ENCODE measurements at places on chromosomes 7 and 10.

- no peak for DNase-seq
These were observed 260.5 kb upstream of the ZMIZ1 start for GRCh38 chr10:78808286-78808685.

DNA sequence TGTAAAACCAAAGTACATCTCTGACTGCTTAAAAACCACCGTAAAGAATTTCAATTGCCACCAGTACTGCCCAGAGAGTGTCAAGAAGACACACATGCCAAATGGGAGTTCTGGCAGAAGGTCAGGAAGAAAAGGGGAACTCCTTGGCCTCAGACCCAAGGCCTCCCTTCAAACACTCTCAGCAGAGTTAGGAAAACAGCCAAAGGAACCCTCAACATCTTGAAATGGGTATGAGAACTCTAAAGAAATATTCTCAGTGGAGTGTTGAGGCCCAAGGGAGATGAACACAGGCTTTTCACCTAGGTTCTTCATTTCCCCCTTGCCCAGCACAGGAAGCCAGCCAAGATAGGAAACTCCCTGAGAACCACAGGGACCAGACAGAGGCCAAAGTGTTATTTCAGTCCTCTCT, 96.1 kb upstream of the ASAH2 start:
- DNase-seq, result no peak

DNA sequence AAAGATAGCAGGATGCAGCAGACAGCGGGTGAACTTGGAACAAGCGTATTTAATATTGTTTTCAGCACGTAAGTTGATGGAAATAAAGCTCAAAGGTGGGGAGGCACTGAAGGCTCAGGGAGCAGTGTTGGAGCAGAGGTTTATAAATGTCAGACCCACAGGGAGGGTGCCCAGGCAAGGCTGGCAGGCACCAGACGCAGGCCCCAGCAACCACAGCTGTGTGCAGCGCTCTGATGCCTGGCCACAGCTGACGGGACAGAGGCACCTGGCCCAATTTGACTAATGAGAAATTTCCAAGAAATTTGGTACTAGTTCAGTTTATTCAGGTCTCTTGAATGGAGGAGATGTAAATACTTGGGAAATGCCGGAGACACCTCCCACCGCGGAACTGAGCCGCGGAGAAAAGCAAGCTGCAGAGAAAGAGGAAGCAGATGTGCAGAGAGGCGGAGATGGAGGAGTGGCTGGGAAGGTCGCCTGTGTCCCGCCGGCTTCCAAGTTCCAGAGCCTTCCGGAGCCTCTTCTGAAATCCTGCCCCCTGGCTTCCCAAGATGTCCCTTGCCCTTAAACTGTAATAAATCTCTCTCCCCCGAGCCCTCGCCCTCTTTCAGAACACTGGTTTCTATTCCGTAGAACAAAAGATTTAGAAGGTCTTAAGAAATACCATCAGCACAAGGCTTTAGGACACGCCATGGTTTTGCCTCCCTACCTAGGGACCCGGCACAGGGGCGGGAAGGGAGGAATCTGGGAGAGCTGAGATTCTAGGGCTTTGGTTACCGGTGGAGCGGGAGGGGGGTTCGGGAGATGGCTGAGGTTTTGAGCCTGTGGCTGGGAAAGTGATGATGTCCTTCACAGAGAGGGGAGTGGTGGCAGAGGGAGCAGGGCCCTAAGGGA, 38.4 kb upstream of the PLXNA4 start:
- DNase-seq, result peak; percentile 56

DNA sequence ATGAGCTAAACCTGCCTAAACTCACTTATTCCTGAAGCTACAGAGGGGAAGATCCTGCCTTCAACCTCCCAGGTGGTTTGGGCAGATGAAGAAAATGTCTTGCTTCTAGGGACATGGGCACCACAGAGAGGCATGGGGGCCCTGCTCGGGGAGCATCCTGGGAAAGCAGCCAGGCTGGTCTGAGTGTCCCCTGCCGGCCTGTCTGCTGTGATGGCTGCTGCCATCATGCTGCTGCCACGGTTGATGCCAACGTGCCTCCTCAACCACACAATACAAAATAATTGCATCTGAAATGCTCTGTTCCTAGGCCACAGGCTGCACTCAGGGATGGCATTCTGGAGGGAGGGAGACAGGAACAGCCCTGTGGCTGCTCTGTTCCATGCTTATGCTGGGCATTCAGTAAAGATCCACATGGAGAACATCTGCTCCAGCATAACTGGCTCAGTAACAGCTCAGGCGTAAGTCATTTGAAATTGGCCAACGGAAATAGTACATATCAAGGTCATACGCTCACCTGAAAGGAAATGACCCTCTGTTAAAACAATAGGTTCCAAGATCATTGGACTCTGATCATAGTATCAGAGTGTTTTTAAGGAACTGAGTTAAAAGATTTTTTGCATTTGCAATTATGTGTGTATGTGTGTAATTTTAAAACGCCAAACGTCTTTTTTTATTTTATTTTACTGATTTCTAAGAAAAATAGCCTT, 299.0 kb downstream of the TNS3 start:
- no peak for DNase-seq

GRCh38 chr7:83096065-83096580, 66.6 kb downstream of the PCLO start:
- DNase-seq, result no peak

GRCh38 chr10:101238732-101239105, 9.5 kb upstream of the LBX1 start:
- peak; percentile 66 for DNase-seq

DNA sequence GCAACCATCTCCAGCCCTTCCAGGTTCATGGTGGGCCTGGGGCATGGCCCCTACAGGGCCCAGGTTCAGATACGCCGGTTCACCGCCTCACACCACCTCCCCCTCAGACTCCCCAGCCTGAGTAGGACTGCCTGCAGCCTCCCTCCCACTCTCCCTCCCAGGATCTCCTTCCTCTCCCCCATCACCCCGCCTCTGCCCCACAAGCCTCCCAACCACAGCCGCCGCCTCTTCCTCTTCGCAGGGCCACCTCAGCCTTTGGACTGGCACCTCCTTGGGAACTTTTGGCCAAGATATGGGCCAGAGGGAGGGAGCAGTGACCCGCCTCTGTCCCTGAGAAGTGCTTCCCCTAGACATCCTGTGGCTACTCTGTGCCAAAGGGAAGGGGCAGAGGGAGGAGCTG, 9.3 kb downstream of the KCNIP2 start:
- DNase-seq, result no peak

DNA sequence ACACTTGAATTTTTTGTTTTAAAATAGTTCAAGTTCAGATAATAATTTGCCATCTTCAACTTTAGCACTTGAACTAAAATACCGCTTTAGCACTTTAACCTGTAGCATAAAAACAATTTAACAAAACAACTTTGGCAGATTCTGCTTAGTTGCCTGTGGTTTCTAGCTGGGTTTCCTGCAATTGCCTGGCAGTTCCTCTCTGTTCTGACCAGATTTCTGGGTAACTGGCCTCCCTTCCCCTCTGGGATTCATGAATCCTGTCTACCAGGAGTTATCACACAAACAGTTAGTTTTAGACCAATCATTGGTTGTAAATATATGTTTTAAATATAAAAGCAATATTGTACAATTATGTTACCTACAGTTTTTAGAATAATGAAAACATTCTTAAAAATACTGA, 89.8 kb upstream of the HDAC9 start:
- DNase-seq, result no peak

DNA sequence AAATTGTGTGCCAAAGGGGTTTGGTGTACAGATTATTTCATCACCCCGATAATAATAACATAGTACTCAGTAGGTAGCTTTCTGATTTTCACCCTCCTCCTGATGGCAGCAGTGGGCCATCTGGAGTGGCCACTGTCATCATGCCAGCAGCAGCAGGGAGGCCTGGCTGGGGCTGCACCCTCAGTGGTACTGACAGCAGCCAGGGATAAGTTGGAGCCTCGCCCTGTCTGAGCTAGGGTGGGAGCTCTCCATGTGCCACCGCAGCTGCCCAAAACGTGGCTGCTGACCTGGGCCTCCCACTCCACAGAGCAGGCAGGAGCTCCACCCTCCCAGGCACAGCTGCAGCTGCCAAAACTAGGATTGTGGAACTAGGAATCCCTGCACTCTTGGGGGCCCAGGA, 700.8 kb upstream of the KCND2 start:
- no peak for DNase-seq

DNA sequence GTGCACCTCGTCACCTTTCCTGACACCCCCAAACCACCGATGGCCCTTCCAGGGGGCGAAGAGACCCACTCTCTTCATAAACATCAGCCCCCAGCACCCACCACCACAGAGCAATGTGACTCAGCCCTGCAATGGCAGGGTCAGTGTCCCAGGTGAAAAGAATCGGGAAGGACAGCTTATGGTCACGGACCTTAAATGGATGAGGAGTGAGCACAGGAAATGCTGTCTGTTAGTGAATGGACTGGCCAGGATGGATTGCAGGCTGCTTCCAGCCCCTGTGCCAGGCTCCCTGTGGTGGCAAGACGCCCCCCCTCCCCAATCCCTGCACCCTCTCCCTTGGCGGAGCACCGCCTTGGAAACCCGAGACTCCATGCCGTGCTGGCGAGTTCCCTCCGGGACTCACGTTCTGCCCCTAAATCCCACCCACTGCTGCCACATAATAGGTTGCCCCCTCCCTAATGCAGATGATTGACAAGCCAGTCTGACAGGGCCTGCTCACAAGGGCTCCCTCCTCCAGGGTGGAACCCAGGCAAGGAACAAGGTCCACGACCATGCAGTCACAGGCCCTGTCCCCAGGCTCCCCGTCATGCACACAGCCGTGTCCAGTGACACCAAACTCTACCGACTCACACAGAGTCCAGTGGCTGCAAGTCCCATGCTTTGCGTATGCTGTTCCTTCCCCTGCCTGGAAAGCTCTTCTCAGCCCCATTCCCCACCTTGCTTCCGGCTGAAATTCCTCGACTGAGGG, 7.3 kb downstream of the ASB13 start:
- DNase-seq, result no peak

GRCh38 chr7:149471289-149471953, 10.6 kb upstream of the ZNF777 start:
- no peak for DNase-seq

DNA sequence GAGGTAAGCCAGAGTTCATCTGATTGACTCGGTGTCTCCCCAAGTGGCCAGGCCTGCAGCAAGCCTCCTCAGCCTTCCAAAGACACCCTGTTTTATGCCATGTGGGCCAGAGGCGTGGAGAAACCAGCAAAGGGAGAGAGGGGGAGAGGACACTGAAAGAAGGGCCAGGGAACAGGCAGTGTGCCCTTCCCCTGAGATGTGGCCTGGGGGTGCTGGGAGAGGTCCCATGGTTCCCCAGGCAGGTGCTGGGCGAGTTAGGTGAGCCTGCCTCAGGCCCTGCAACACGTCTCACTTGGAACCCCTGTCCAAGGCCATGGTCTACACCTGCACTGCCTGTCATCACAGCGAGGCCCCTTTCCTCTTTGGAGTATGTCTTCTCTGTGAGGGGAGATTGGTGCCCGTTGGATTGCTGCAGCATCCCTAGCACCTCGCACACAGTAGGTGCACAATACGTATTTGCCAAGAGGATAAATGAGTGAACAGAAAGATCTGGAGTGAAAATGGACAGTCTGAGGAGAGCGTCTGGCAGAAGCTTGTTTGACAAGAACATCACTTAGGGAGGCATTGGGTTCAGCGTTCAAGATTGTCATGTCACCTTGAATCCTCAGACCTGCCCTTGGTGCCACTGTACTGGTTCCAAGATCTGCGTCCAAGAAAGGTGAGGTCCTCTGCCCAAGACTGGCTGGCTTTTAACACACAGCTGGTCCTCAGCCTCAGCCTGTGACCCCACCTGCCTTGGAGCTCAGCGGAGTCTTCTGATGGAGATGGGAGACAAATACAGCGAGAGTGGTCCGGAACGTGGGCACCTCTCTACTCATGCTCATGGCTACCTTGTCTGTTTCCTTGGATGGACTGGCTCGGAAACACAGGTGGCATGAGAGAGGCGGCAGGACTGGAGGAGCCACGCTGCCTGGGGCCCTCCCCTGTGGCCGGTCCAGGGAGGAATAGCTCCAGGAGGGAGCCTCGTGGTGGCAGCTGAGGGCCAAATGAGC, 39.8 kb upstream of the NUB1 start:
- DNase-seq, result no peak

DNA sequence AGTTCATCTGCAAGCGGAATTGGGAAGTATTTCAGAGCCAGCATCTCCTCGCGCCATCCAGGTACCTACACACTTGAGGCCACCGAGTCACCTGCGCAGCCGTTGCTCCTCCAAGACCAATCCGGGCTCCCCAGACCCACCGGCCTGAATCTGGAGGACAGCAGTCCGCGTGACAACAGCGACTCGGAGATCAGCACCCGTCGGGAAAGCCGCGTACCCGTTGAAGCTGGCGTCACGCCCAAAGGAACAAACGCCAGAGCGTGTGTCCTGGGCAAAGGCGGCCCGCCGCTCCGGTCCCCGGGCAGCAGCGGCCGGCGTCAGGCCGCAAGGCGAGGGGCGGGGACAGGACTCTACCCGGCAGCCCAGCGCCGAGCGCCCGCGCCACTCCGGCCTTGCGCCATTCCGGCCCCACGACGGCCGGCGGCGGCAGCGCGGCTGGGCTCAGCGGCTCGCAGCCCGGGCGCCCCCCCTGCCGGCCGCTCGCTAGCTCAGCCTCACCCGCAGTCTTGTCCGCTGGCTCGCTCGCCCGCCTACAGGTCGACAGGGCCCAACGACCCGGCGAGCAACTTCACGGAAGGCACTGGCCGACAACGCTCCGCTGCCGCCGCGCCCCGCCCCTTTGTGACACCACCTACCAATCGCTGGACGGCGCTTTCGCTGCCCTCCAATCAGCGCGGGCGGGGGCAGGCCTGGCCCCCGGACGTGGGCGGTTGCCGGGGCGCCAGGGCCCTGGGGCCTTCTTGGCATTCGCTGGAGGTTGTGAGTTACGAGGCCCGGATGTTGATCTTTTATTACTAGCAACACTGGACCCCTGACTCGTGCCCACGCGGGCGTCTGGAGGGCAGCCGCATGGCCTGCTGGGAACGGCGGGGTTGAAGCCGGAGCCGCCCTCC, at the start of gene ZFAND4:
ZFAND4 (minus strand) TSS at position 592 of the 893 bp plus-strand sequence. CDS start 9,047 bp downstream, outside the sequence.
- DNase-seq, result peak; percentile 96

- peak; percentile 56 for DNase-seq
These were observed 202.1 kb upstream of the NFE2L3 start for GRCh38 chr7:25949736-25950487.

- DNase-seq, result no peak
These were observed 30.3 kb downstream of the PROSER2 start for GRCh38 chr10:11853468-11853867.

- DNase-seq, result no peak
These were observed 30.0 kb upstream of the PCGF5 start for GRCh38 chr10:91190388-91190870.

Data from endothelial cell (in vitro differentiated cells).